ENCODE measurements at places on chromosomes 2 and 18.
A peak's percentile ranks its signal among the peaks of the same experiment; 100 is the strongest.

DNA sequence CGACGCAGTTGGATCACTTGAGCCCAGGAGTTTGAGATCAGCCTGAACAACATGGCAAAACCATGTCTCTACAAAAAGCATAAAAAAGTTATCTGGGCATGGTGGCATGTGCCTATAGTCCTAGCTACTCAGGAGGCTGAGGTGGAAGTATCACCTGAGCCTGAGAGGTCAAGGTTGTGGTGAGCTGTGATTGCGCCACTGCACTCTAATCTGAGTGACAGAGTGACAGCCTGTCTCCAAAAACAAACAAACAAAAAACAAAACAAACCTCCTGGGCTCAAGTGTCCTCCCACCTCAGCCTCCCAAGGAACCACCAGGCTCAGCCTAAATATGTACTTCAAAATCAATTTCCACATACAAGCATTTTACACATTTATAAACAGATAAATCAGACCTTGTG is 83.8 kb downstream of the STRN start:
- DNase-seq = no peak

DNA sequence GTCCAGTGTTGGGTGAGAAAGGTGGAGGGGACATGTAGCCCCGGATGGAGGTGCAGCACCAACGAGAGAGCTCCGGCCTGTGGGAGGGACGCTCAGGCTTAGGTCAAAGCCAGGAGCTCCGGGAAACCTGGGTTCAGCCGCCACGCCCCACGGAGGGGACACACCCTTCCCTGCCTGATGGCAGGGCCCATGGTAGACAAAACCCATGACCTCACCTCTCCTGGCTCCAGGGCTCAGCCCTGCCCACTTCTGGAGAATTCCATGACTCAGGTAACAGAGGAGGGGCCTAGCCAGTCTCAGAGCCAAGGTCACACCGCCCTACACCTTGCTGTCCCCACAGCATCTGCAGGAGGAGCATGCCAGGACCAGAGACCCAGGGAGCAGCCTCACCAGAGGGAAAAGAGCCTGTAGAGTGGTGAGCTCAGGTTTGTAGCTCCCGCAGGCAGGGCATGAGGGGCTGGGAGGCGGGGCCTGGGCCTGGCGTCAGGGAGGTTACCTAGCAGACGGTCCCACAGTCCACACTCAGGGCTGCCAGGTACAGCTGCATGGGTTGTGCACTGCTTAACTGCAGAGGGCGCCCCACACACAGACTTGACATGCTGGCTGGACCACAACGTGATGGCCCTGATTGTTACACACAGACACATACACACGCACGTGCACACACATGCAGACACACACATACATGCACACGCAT is 70.8 kb upstream of the SMAD7 start:
- DNase-seq = no peak

GRCh38 chr2:233997707-233998106 is 52.8 kb upstream of the SPP2 start:
- DNase-seq = no peak

DNA sequence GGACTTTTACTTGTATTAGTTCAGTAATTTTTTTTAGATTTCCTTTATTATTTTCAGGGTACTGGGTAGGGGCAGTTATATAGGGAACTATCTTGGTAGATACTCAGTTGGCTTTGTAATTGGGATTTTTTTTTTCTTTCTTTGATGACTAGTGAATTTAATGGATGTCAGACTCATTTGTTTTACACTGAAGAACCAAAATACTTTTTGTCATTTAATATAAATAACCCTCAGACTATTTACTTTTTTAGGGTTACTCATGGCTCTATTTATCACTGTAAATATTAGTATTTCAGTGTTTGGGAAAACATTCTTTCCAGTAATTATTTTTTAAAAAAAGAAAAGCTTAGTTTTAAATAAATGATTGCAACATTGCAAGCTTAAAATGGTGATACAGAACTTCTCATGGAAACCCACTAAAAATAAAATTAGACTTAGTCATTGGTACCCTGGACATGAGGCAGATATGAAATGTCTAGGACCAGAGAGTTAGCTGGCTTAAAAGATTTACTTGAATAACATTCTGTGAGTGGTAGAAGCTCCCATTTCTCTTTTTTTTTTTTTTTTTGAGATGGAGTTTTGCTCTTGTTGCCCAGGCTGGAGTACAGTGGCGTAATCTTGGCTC is 74.4 kb upstream of the CYP20A1 start:
- no peak for DNase-seq

- no peak for DNase-seq
Measured at GRCh38 chr2:42566025-42566424, 2.4 kb upstream of the MTA3 start.

GRCh38 chr18:48363175-48363574 is 46.0 kb downstream of the ZBTB7C start:
- no peak for DNase-seq

GRCh38 chr2:175811971-175812370 is 190.1 kb downstream of the LNPK start:
- DNase-seq = no peak

- DNase-seq = no peak
Measured at GRCh38 chr18:8045884-8046281, 478.8 kb downstream of the PTPRM start.

- no peak for DNase-seq
Measured at GRCh38 chr18:36933552-36933951, 104.6 kb downstream of the KIAA1328 start.

DNA sequence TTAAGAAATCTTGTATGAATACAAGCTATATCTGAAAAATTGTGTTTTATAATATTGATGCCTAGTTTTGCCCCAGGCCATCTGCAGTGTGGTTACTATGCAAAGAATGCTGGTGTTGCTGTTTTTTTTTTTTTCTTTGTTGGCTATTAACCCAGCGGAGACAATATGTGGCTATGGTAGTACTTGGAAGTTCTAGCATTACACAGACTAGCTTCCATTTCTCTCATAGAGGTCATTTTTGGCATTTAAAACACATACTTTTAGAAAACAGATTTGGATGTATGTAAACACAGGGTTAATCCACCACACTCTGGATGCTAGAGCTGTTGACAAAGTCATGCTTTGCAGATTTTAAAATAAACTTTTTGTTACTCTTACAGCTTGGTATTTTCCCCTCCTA is 209.8 kb downstream of the NEDD4L start:
- DNase-seq = no peak

DNA sequence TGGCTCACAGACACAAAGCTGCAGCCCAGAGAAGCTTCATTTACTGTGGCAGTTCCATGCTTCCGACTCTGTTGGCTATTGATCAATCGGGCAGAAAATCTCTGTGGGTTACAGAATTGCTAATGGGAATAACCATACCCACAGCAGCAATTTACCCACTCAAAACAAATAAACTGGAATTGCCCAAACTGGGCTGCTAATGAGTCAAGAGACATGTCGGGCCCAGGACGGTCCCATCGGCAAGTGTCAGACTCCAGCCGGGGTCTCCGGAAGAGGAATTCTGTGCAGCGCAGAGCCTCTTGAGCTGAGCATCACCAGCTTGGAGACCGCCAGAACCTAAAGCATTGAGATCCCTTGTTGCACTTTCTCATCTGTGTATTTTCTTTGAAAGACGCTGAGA is 67.8 kb downstream of the TMEM18 start:
- DNase-seq = no peak

- DNase-seq = no peak
Measured at GRCh38 chr18:62716619-62717168, 1.4 kb downstream of the PHLPP1 start.

GRCh38 chr18:57561728-57562423 is 24.6 kb downstream of the FECH start:
- DNase-seq = no peak

GRCh38 chr2:130372055-130372832 is 16.4 kb downstream of the PTPN18 start:
- DNase-seq = peak; percentile 54

DNA sequence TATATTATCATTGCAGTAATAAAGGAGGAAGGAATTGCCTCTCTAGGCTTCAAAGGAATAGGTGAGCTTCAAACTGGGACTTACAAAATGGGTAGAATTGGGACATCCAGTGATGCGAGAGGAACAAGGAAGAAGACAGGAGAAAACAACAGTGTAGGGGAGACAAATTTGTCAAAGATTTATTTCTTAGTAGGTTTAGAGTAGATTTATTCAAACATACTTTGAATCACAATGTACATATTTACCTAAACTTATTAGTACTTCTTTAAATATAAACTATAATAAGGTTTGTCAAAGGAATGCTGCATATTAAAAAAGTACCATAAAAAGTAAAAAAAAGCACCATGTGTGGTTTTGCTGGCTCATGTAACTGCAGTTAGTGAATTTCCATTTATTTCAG is 161.4 kb upstream of the CDH2 start:
- DNase-seq = no peak

GRCh38 chr2:100924122-100924519 is 78.0 kb upstream of the RPL31 start:
- DNase-seq = no peak

DNA sequence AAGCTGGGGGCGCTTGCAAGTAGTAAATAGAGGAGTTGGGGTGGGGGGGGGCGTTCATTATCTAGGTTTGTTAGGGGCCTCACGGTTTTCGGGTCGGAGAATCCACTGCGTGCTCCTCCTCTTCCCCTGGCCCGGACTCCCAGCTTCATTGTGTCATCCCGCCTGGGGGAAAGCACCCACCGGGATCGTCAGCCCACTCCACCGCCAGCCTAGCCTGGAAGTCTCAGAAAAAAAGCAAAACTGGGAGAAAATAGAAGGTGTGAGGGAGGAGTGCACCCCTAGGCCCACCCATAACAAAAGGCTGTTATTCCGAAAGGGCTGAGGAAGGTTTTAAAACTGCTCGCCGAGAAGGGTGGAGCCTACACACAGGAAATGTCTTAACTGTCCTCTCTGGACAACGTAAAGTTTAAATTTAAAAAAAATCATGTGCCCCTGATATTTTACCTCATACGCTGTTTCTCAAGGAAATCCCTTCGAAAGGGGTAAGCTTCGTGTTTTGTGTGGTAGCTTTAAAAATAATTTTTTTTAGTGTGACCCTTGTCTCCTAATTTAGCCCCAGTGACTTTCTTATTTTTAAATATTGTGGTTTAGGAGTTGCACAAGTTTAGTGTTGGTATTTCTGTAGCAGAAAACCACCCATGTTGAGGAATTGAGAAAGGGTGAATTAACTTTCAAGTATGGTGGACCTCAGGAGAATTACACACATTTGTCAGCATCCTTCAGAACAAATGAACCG is 104.2 kb downstream of the SPTBN1 start:
- no peak for DNase-seq

DNA sequence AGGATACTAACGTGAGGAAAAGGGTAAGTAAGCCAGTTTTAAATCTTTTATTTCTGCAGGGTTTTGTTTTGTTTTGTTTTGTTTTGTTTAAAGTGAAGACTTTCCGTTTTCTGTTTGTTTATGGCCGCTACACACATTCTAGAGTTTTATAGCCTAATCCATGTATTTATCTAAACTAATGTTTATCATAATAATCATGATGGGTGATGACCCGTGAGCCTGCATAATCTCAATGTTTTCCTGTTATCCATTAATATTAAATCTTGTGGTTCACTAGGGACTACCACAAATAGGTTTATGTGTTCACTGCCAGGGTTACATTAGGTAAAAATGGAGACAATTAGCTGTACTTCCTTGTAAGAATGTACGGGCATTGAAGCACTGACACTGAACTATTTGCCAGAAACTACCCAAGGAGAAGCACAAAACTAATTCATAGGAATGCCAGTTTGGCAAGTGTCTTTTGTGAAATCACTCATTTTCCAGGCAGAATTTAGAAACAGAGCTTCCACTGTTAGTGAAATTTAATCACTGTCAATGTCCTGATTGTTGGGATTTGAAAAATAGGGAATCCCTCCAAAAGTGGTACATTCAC is 574.8 kb downstream of the LRP1B start:
- DNase-seq = no peak

GRCh38 chr2:17879913-17880274 is 1.4 kb downstream of the KCNS3 start:
- DNase-seq = no peak

DNA sequence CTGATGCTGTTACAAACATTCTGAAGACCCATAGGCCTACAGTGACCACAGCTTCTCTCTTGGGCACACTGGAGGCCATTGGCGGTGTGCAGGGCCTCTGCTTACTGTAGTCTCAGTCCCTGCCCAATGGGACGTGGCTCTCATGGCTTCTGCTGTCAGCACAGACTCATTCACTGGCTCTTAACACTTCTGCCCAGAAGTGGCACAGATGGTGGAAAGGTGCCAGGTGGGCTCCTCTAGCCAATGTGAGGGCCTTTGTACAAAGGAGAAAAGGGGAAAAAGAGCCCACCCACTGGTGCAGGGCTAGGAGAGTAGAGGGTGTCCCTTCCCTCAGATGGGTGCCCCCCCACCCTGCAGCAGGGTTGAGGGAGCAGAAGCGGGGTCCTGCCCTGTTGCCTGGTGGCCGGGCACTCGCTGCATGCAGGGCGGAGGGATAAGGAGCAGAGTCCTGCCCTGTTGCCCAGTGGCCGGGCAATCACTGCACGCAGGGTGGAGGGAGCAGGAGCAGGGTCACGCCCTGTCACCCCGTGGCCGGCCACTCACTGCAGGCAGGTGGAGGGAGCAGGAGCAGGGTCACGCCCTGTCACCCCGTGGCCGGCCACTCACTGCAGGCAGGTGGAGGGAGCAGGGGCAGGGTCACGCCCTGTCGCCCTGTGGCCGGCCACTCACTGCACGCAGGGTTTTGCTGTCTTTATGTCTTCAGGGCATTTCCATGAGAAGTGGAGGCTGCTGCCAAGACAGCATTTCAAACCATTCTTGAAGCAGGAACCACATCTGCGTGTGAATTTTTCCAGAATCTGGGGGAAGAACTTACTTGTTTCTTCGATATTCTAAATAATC is 20.0 kb downstream of the LRRFIP1 start:
- no peak for DNase-seq

- no peak for DNase-seq
Measured at GRCh38 chr2:178088774-178089270, 16.2 kb upstream of the PDE11A start.

Measured in thoracic aorta (tissue), 2 donors.